ENCODE measurements at places on chromosomes 7 and 10.

GRCh38 chr7:76165973-76166403 lies 35.7 kb upstream of the SRRM3 start:
- peak; percentile 59 for DNase-seq

DNA sequence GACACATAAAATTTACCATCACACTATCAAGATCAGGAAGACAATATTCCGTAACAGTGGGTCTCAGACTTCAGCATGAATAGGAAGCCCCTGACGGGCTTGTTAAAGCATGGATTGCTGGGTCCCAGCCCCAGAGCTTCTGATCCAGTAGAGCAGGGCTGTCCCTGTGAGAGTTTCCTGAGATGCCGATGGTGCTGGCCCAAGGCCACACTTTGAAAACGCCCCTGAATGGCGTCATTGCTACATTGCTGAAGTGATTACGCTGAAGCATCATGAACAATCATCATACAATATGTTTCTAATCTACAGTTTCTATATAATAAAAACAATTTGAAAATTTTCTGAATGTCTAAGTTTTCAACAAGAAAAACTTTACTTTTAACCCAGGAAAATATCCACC lies 38.0 kb upstream of the TMEM72 start:
- DNase-seq, result no peak

GRCh38 chr10:11043446-11044127 lies 25.9 kb downstream of the CELF2 start:
- no peak for DNase-seq

- no peak for DNase-seq
Measured at GRCh38 chr10:36574207-36574606, 551.2 kb upstream of the ANKRD30A start.

- DNase-seq, result no peak
Measured at GRCh38 chr7:55427800-55428199, 62.7 kb downstream of the LANCL2 start.

GRCh38 chr7:46291601-46292150 lies 370.6 kb upstream of the IGFBP3 start:
- no peak for DNase-seq

GRCh38 chr10:85993140-85993539 lies 373.5 kb downstream of the GRID1 start:
- DNase-seq, result no peak

GRCh38 chr10:46319389-46319788 lies 32.6 kb downstream of the ANTXRL start:
- no peak for DNase-seq

GRCh38 chr7:131602304-131602993 lies 46.0 kb upstream of the PODXL start:
- DNase-seq, result no peak

DNA sequence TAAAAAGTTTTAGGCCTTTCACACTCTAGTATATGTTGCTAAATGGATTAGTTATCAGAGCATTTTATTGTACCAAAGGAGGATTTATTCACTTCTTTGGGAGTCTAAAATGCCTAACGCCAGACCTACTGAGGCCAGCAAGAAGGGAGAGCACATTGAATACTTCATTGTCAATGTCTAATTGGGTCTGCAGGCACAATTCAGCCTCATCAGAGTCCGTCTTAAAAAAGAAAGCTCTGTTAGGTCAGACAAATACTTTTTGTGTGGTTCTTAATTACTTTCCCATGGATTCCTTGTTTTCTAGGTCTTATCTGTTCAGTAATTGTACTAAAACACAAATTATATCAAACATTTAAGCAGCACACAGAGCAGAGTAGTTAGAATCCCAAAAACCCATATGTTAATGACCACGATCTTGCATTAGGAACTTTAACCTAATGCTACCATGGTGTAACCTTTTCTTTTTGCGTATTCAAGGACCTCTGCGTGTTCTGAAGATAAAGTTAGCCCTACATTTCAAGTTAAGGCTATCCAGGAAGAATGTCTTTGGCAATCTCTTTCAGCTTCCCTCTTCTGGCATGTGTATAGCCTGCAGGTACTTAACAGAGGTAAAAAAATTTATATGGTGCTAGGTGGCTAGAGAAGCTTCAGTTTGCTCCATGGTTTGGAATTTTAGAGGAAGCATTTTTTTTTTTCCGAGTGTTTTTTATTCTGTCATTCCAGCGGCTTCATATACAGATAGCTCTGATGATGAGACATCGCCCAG lies 45.7 kb upstream of the STRIP2 start:
- DNase-seq, result no peak

- DNase-seq, result no peak
Measured at GRCh38 chr10:117626228-117626627, 83.7 kb downstream of the EMX2 start.

DNA sequence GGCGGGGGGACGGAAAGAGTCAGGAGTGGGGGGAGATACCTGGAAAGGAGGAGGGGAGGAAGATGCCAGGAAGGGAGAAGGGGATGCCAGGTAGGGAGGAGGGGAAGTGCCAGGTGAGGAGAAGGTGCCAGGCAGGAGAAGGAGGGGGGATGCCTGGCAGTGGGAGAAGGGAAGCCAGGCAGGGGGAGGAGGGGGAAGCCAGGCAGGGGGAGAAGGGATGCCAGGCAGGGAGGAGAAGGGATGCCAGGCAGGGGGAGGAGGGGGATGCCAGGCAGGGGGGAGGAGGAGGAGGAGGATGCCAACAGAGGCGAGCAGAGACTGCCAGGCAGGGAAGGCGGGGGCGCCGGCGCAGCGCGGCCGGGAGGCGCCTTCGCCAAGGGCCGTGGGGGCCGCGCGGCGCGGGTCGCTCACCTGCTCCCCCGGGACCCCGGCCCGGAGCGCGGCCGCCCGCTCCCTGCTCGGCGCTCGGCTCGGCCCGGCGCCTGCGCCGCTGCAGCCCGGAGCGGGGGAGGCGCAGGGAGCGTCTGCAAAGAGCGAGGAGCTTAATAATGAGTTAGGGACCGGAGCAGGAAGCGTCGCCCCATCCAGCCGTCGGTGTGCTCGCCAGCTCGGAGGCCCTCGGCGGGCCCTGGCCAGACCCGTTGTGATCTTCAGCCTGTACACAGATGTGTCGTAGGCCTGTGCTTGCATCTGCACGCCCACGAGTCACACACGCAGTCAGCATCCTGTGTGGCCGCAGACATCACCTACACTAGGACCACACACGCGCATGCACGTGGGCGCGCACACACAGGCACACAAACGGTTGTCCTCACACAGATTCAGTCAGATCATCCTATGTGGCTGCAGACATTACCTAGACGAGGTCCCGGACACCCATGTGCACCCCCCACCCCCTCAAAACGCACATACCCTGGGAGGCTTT lies 28.4 kb upstream of the SMARCD3 start:
- peak; percentile 71 for DNase-seq

GRCh38 chr7:133112976-133113375 lies 31.1 kb upstream of the CHCHD3 start:
- DNase-seq, result no peak

- DNase-seq, result no peak
Measured at GRCh38 chr7:95340491-95340890, 16.2 kb upstream of the PON1 start.

GRCh38 chr7:117230276-117231046 lies 92.4 kb downstream of the WNT2 start:
- DNase-seq, result no peak

Data from ascending aorta (tissue), 2 donors.